ENCODE measurements at places on chromosomes 16 and 17.

GRCh38 chr17:53218723-53219122 is 604.0 kb upstream of the KIF2B start:
- no peak for DNase-seq

DNA sequence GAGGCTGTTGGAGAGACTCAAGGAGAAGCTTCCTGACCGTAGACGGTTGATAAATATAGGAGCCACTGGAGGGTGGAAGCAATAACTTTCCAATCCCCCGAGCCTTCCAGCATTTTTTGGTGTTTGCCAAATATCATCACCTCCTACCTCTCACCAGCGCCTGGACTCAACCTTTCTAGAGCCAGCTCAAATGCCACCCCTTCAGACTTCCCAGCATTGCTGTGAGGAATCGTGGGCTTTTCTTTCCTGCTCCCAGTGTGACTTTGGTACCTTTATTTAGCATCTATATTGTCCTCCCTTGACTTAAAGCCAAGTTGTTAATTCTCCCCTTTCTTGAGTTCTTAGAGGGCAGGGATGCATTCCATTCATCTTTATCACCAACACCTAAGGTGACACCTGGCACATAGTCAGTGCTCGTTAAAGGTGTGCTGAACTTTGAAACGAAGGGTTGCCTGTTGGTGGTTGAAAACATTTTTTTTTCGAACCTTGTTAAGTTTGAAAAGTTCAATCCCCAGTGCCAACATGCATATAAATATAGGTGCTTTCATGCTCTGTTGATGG is 35.3 kb upstream of the CCR7 start:
- no peak for DNase-seq

- no peak for DNase-seq
Observed at GRCh38 chr16:4003576-4003975, 112.7 kb downstream of the ADCY9 start.

DNA sequence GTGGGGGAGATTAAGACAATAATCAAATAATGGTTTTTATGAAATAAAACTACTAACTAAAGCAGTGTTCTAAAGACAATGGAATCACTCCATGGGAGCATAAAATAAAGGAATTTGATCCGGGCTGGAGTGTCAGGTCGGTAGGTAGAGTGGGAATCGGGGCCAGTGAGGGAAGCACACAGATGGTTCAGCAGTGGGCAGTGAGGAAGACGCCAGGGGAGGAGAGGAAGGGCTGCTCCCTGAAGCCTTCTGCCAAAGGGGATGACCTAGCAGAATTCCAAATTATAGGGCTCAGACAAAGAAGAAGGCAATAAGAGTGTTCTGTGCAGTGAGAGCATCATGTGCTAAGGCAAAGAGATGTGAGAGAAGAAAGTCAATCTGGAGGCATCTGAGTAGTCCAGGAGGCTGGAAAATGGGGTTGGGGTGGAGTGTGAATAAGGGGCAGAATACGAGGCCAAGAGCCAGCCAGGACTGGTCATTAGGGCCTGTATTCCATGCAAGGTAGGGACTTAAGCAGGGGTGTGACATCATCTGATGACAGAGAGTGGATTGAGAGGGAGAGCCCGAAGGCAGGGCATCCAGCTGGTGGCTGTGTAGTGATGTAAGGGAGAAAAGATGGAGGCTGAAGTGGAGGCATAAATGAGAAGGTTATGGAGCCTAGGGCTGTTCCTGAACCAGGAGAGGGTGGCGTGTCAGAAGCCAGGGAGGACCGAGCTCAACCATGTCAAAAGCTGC is 137.6 kb downstream of the COPRS start:
- no peak for DNase-seq

DNA sequence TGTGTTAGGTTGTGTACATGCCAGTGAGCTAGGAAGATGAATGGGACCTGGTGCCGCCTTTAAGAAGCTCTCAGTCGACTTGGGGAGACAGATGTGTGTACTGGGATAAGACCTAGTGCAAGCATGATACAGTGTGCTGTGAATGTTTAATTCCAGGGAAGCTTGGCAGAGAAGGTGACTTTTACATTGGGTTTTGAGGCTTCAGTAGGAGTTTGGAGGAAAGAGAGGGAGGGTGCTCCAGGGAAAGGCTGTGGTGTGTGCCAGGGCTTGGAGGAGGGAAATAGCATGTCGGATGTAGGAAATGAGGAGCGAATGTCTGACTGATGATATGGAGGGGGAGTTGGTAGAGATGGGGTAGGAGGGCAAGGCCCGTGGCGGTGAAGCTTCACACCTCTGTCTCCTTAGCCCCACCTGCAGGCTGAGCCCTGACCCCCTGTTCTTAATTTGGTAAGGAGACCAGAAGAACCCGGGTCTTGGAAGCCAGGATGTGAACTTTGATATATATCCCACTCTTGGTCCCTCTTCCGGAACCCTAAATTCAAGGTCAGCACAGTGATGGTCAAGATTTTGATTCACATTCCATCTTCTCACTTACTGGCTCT is 76.6 kb downstream of the PLCG2 start:
- DNase-seq: no peak

GRCh38 chr17:40105861-40106759 is 5.7 kb upstream of the NR1D1 start:
- DNase-seq: no peak

DNA sequence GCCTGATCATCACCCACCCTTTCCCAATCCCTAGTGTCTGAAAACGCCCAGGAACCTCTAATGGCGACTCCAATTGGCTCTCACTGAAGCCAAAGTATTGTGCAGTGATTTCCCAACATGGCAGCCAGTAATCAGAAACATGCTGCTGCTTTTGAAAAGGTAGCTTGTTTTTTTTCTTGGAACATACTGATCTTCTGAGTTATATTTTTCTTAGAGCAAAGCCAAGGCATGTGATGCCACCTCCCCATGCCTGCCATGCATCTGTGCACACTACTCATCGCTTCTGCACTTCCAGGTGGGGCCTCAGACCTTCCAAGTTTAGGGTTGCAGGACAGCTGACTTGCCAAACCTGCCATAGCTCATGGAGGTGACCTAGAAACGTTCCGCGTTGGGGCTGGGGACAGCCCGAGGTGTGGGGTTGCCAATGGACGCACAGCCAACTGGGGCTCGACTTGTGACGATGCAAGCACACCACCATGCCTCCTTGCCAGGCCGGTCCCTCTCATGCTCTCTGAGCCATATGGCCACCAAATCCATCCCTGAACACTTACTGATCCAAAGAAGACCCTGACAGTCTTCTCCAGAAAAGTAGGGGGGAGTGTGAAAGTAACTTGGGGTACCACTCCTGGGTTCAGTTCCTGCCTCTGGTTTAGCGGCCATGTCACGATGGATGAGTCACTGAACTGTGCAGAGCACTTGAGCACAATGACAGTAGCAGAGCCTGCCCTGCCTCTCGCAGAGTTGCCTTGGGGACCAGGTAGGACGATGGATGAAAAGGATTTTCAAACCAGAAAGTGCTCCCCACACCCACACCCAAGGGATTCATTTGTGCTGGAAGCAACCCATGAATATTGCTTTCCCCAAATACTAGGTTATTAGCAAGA is 155.7 kb downstream of the CCDC182 start:
- no peak for DNase-seq

- no peak for DNase-seq
Observed at GRCh38 chr16:54165912-54166865, 120.4 kb downstream of the IRX3 start.

- no peak for DNase-seq
Observed at GRCh38 chr17:43790311-43790940, 10.2 kb downstream of the CFAP97D1 start.

DNA sequence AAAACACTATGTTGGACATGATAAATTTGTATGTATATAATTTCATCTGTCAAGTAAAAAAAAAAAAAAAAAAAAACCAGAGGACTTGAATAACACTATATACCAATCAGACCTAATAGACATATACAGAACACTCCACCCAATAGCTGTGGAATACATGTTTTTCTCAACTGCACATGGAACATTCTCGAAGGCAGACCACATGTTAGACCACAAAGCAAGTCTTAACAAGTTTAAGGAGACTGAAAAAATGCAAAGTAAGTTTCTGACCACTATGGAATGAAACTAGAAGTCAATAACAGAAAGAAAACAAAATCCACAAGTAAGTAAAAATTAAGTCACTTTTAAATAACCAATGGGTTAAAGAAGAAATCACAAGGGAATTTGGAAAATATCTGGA is 8.4 kb upstream of the CNTNAP4 start:
- no peak for DNase-seq

DNA sequence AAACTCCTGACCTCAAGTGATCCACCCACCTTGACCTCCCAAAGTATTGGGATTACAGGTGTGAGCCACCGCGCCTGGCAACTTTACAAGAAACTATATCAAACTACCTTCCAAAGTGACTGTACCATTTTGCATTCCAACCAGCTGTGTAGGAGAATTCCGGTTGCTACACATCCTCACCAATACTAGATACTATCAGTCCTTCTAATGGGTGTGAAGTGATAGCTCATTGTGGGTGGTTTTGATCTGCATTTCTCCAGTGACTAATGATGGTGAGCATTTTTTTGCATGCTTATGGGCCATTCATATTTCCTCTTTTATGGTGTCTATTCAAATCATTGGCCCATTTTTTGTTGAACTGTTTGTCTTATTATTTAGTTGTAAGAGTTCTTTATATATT is 37.7 kb downstream of the SCNN1B start:
- DNase-seq: no peak

GRCh38 chr16:21611556-21612384 is 12.4 kb downstream of the METTL9 start:
- no peak for DNase-seq

DNA sequence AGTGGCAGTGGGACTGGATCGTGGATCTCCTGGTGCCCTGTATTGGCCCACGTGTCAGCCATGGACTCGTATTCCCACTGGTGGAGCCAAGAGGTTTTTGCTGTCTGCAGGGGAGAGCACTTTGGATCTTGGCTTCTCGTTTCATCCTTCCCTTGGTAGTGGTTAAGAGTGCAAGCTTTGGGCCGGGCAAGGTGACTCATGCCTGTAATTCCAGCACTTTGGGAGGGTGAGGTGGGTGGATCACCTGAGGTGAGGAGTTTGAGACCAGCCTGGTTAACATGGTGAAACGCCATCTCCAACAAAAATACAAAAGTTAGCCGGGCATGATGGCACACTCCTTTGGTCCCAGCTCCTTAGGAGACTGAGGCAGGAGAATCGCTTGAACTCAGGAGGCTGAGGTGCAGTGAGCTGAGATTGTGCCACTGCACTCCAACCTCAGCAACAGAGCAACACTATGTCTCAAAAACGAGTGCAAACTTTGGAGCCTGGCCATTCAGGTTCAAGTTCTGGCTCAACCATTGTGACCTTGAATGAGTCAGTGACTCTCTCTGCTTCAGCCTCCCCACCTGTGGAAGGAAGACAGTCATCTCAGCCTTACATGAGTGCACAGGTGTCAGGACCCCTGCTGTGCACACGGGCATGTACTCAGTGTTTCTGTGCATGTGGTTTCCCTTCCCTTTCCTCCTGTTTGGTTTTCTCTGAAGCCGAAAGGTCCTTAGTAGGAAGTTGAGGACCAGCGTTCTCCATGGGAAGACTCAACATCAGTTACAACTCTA is 57.4 kb downstream of the PLCG2 start:
- DNase-seq: no peak

- DNase-seq: no peak
Observed at GRCh38 chr16:56610017-56610608, 1.7 kb downstream of the MT2A start.

DNA sequence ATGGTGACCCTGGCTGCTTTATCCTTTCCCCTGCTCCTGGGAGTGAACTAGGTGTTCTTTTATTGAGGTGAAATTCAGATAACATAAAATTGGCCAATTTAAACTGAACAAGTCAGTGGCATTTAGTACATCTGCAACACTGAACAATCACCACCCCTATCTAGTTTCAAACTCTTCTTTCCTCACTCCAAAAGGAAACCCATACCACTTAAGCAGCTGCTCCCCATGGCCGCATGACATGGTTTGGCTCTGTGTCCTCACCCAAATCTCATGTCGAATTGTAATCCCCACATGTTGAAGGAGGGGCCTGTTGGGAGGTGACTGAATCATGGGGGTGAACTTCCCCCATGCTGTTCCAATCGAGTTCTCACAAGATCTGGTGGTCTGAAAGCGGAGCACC is 154.1 kb downstream of the STX8 start:
- DNase-seq: no peak

DNA sequence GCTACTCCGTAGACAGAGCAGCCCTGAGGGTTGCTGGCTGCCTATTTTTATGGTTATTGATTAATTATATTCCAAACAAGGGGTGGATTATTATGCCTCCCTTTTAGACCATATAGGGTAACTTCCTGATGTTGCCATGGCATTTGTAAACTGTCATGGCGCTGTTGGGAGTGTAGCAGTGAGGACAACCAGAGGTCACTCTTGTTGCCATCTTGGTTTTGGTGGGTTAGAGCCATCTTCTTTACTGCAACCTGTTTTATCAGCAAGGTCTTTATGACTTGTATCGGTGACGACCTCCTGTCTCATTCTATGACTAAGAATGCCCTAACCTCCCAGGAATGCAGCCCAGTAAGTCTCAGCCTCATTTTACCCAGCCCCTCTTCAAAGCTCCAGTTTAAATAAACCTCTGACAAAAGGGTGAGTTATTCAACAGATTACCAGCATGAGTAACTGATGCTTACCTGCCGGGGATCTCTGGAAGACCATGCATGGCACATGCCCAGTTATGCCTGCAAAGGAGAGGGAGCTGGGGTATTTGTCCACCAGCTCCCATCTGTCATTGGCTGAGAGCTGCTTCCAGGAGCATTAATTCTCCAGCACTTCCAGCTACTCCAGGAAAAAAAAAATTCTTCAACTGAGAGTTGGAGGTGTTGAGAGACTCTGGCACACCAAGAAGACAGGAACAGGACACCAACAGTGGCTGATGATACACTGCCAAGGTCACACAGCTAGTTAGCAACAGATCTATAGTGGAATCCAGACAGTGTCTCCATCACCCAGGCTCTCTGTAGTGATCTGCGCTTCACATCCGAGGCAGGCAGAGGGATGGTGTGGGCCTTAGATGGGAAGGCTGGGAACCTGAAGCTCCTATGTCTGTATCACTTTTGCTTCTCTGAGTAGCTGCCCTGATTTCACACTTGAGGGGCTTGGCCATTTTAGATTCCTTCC is 36.6 kb upstream of the IL21R start:
- DNase-seq: no peak

DNA sequence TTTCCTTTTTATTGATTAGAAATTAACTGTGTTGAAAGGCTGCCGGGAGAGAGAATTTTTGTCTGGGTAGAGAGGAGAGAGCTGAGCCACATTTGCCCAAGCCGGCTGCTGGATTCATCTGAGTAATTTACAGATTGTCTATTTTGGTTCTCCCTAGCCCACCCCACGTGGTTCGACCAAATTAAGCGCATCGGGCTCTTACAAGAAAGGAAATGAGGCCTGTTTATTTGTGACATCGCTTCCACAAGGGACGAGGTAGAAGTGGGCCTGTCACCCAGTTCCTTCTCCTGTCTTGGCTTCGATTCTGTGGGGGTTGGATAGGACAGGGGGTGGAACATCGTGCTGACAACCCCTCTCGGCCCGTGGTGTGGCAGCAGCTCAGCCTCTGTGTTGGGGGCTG is 42.9 kb downstream of the SYT17 start:
- DNase-seq: no peak

DNA sequence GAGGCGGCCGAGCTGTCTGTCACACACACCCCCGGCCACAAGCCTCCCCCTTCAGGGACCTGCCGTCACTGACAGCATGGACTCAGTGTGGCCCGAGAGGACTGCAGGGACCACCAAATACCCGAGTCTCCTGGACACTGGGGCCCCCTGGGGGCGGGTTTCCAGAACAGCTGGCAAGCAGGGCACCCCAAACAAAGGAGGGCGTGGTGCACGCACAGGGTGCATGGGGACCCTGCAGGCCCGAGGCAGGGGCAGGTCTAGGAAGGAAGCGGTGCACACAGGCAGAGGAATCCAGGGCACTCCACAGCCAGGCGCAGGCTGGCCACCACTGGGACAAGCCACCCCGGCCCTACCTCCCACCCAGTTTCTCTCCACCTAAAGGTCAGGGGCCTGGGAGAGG is 28.7 kb upstream of the ENPP7 start:
- DNase-seq: no peak

Measured in NCI-H1417 treated with DMSO at 0.1 percent for 48 hours (cell line).